ENCODE measurements at places on chromosomes 11 and 22.

GRCh38 chr11:38867338-38867737 is 2269.3 kb upstream of the RAG2 start:
- no peak for DNase-seq

DNA sequence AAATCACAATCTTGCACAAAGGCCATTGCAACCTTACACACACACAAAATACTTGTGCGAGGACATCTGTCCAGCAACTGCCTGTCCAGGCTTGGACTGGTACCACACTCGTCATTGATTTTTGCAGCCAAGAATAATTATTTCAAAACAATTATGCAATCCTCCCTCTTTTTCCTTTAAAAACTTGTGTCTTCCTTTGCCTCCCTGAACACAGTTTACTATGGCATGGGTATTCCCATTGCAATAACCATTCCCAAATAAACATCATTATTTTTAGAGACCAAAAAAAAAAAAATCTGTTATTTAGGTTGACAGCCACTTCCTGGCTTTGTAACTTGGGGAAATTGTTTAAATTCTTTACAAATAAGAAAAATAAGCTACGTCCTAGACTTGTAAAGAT is 54.0 kb downstream of the C11orf91 start:
- no peak for DNase-seq

GRCh38 chr11:8947230-8947943 is 4.6 kb upstream of the ASCL3 start:
- no peak for DNase-seq

- no peak for DNase-seq
Observed at GRCh38 chr22:22934543-22935055, 47.0 kb downstream of the IGLL5 start.

DNA sequence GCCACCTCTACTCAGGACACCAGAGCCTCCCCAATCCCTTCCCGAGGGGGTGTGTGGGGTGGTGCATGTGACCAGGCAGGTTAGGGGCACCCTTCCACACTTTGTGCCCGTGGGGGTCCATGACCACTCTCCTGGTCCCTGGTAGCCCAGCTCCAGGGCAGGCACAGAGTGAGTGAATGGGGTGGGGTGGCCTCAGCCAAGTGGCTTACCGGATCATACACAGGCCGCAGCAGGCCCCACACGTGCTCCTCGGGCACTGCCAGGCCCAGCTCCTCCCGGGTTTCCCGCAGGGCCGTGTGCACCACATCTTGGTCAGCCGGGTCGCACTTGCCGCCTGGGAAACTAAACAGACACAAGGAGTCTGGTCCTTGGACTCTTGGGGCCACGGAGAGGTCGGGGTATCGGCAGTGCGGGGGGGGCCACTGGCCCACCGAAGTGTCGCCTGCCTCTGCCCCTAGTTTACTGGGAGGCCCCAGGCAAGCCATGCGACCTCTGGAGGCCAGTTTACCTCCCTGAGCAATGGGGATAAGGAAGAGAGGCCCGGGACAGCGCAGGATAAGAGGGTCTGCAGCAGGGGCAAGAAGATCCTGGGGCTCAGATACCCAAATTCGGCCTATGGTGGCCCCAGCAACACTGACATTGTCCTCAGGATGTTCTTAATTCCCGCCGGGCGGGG is 889 bp downstream of the NUDT8 start:
- DNase-seq, result no peak

- DNase-seq, result peak; percentile 53
Observed at GRCh38 chr11:64916040-64916774, 802 bp downstream of the ATG2A start.

DNA sequence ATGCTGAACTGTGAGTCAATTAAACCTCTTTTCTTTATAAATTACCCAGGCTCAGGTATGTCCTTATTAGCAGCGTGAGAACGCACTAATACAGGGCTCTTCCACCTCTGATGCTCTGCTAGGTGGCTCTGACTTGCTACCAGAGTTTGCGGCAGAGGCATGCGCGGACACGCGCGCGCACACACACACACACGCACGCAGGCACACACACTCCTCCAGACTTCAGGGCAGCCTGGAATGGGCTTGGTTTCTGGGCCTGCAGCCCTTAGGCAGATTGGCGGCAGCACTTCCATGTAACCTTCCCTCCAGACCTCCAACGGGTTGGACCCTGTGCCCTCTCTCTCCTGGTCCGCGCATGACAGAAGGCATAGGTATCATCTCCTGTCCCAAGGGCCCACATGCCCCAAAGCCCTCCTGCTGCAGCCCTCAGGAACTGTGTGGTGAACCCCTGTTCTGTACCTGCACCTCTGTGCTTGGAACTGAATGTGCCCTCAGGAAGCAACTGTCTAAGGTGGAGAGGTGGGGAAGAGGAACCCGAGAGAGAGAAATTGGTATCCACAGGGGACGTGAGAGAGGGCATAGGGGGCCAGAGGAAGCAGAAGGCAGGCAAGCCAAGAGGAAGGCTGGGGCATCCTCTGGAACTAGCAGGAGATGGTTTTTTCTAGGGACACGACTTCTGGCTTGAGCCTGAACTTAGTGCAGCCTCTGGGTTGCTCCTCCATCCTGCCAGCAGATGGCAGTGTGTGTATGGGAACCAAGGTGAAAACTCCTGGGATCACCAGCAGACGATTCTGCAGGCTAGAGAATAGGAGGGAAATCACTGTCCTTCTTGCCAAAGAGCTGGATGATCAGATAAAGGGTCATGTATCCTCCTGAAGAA is 23.4 kb upstream of the RIC3 start:
- DNase-seq, result peak; percentile 59

DNA sequence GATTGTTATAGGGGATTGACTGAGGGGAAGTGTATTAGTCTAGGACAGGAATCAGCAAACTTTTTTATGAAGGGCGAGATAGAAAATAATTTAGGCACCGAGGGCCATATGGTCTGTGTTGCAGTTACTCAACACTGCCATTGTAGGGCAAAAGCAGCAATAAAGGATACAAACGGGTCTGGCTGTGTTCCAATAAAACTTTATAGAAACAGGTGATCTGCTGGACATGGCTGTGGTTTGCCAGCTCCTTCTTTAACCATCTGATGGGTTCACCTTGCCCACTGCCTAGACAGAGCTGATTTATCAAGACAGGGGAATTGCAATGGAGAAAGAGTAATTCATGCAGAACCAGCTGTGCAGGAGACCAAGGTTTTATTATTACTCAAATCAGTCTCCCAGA is 20.0 kb downstream of the PRR5L start:
- DNase-seq, result no peak

DNA sequence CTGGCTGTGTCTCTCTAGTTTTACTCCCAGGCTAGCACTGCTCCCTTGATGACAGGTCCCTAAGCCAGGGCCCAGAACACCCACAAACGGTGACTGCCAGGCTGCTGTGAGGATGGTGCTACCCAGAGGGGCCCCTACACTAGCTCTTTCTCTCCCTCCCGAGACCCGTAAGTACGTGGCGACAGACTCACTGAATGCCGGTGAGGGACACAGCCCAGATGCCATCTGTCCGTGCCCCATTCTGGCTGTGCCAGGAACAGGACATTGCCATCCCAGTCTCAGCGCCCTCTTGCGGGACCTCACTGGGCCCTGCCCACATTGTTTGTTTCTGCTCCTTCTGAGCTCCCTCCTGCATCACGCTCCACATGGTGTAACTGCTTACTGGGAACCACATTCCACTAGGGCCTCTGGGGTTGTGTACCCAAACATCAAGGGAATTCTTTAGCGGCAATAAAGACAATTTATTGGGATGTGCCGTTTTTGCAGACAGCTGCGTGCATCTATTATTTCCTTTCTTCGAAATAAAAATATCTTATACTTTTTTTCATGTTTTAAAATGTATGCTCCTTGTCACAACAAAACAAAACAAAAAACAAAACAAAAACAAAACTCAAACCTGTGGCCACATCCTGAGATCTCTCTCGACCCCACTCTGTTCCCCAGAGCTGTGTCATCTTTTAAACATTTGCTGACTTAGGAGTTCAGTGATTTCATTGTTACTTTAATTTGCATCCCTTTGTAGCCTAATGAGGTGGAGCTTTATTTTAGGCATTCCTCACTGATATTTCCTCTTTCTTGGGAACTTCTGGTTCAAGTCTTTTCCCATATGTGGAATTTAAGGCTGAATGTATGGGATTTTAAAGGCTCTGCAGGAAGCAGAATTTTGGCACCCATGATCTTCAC is 4.4 kb upstream of the TPCN2 start:
- peak; percentile 79 for DNase-seq

GRCh38 chr11:101738452-101738851 is 154.6 kb upstream of the TRPC6 start:
- DNase-seq, result peak; percentile 14

GRCh38 chr11:118621784-118622375 is 14.5 kb downstream of the PHLDB1 start:
- DNase-seq, result no peak

GRCh38 chr22:29352778-29353177 is 35.6 kb downstream of the AP1B1 start:
- DNase-seq, result no peak

- peak; percentile 26 for DNase-seq
Observed at GRCh38 chr11:125892071-125892470, 4.6 kb downstream of the HYLS1 start.

- no peak for DNase-seq
Observed at GRCh38 chr11:133905677-133906156, 51.1 kb downstream of the IGSF9B start.

DNA sequence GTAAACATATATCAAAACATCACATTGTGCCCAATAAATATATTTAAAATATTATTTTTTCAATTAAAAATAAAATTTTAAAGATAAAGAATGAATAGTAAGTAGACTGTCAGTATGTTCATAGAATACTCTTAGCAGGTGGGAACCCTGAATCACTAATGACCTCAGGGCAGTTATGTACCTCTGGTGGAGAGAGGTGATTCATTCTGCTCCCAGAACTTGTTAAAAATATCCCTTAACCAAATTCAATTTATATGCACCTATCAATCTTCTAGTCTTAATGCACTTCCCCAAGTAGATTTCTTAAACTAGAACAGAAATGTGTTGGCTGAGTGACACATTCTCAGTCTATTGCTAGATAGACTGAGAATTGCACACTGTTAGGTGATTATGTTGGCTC is 183.9 kb upstream of the SYN3 start:
- peak; percentile 58 for DNase-seq

DNA sequence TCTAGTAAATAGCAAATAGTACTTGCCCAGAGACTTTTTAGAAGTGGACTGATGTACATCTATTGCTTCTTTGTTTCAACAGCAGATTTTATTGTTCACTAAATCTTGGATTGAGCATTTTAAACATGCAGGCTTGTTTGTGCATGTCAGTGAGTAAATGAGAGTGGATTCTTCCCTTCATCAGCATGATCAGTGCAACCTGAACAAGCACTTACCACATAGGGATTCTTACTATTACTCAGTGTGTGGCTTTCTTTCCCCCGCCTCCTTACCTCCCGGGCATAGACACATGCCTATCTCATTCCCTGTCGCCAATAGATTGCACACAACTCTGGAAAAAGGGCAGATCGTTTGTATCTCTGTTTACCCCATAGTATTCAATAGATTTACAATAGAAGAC is 197.5 kb downstream of the C11orf87 start:
- no peak for DNase-seq

DNA sequence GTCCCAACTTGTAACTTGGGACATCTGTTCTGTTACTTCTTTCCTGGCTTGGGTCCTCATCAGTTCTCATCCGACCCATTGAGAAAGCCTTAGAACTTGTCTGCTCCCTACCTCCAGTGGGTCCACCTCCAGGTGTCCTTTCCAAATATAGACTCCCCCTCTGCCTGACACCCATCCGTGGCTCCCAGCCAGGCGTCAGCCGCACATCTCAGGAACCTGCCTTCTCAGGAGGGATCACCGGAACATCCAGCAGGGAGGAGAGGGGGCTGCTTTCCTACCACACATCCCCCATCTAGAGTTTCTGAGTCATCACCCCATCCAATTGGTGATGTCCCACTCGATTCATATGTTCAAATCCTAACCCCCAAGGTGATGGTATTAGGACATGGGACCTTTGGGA is 36.5 kb downstream of the C11orf91 start:
- DNase-seq, result no peak

DNA sequence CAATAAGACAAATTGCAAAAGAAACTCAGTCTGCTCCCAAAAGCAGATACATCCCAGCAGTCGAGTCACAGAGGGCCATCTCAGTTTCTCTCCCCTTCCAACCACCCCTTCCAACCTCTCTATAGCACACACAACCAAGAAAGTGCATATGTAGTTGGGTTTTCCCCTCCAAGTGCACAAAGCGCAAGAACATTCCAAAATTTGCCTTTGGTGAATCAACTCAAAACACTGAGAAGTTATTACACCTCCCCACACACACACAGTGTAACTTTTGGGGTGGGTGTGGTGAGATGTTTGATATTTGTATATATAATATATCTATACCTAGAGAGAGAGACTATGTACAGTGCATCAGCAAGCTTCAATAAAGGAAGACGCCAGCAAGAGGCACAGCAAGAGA is 10.2 kb upstream of the SCN4B start:
- DNase-seq, result no peak

- peak; percentile 62 for DNase-seq
Observed at GRCh38 chr22:46303347-46303965, 6.8 kb downstream of the GTSE1 start.

DNA sequence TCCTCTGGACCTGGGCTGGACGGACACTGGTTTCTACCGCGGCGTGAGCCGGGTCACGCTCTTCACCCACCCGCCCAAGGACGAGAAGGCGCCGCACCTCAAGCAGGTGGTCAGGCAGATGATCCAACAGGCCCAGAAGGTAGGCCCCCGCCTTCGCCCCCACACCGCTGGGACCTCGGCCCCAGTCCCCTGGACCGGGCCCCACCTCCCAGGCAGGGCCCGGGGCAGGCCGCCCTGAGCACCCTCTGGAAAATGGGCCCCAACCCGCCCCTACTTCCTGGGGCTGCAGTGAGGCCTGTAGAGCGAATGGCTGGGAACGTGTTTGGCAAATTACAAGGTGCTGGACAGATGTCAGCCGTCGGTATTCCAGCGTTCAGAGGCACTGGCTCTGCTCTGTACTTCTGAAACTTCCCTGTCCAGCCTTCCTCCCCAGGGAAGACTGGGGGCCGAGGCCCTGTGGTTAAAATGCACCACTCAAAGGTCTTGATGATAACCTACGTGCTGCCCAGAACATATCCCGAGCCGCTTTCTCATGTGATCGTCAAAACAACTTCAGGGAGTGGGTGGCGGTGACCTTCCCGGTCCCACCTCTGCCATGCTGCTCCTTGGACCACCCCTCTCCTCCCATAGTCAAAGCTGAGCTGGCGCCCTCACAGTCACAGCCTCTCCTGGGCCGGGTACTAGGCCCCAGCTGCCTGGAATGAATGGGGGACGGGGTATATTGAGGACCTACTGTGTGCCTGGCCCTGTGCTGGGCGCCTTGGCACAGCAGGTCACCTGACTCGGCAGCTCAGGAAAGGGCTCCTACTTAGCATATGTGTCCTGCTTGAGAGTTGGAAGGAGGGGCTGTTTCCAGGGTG is 869 bp downstream of the FAM83F start:
- no peak for DNase-seq

DNA sequence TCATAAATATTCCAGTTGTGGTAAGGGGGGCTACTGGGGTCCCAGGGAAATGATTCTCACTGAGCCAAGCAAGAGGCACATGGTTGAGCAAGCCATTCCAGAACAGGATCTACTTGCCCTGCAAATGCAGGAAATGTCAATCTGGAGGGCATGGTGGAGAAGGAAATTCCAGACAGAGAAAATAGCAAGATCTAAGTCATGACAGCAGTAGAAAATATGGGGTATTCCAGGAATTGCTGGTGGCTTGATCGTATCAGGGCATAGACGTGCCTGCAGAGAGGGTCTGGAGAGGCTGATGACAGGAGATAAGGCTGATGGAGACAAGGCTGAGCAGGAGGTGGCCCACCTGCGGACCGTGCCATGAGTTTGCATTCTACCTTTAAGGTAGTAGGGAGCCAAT is 566.3 kb upstream of the CADM1 start:
- DNase-seq, result no peak

- DNase-seq, result no peak
Observed at GRCh38 chr11:19525276-19525675, 187.4 kb upstream of the NAV2 start.
